ENCODE measurements at places on chromosomes 13 and 19. TPM values are rescaled to one million over a fixed set of nuclear protein-coding genes. Genes with fewer than 3 reads are reported as not detected.

Gene SLITRK6
- 1.1 TPM for polyA plus RNA-seq

DNA sequence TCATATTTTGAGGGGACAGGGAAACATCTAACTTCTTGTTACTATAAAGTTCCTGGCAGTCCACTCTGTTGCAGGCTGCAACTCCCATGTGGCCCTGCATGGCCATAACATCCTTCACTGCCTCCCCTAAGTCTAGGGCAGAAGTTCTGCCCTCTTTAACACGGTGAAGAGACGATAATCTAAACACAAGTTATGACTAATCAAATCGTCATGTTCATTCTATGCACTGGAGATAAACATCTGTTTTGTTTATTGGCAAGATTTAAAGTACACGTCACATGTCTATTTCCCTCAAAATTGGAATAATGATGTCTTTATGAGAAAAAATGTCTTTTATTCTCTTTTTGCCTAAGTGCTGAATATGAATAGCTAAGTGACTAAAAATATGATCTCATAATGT is 1629.4 kb downstream of the PCDH9 start:
- no peaks in the 10 kb centered on the region for H3K36me3 ChIP-seq
- no peaks in the 10 kb centered on the region for H3K4me1 ChIP-seq
- no peak overlapping the region for H3K27ac ChIP-seq
- H3K4me3 ChIP-seq = no peak overlapping the region
- H3K27me3 ChIP-seq = no peaks in the 10 kb centered on the region
- DNase-seq = peak; percentile 78

Gene UNC13A
- polyA plus RNA-seq = 0.16 TPM

- no peaks in the 10 kb centered on the region for H3K36me3 ChIP-seq
- H3K27me3 ChIP-seq = no peaks in the 10 kb centered on the region
- H3K4me3 ChIP-seq = no peak overlapping the region
- no peak for DNase-seq
- no peak overlapping the region for H3K27ac ChIP-seq
Measured at GRCh38 chr19:31377736-31378135, 28.5 kb upstream of the TSHZ3 start.

- H3K4me3 ChIP-seq = no peak overlapping the region
- no peaks in the 10 kb centered on the region for H3K27me3 ChIP-seq
- peaks cover 62% of the 10 kb centered on the region for H3K36me3 ChIP-seq
- H3K27ac ChIP-seq = peak overlapping the region; percentile 67
- DNase-seq = peak; percentile 100
Measured at GRCh38 chr19:3450796-3451411, 29.4 kb downstream of the SMIM24 start.

GRCh38 chr19:32862173-32862572 is 7.4 kb downstream of the SLC7A9 start:
- no peaks in the 10 kb centered on the region for H3K4me1 ChIP-seq
- no peak for DNase-seq
- H3K27ac ChIP-seq = no peak overlapping the region

Gene FGF14
- polyA plus RNA-seq = not detected

DNA sequence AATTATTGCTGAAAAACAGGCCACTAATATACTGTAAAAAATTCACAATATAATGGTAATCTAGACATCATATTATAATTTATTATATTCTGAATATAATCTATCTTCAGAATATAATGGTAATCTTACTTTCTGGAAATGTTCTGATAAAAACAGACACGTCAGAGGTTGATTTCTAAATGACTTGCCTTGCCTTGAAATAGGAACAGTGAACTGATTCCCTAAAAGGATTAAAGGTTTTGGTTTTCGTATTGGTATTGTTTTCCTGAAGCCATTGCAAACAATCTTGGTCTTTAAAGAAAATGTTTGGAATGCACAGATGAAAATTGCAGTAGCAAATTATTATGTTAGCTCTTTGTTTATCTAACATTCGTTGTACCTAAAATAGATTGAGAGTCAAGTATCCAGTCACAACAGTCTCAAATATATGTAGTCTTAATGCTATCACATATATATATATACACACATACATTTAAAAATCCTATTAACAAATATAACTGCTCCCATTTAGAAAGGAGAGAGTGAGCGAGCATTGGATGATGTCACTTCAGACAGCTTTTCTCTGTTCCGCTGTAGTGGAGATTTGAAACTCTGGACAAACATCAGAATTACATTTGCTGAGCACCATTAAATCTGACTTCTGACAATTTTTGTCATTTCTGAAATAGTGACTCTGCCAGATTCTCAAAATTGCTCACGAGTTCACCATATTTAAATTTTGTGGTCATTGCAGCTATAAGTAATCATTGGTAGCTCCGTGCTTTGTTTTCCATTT is 1.7 kb downstream of the ITM2B start:
- H3K27ac ChIP-seq = no peak overlapping the region
- 0 out of 2 replicates have a peak, but pooled peaks cover 2% of the 10 kb centered on the region for H3K27me3 ChIP-seq
- peak; percentile 25 for DNase-seq
- H3K4me3 ChIP-seq = peak overlapping the region; percentile 83
- H3K4me1 ChIP-seq = peaks cover 8% of the 10 kb centered on the region

- DNase-seq = no peak
- H3K27ac ChIP-seq = no peak overlapping the region
- no peaks in the 10 kb centered on the region for H3K36me3 ChIP-seq
- H3K27me3 ChIP-seq = no peaks in the 10 kb centered on the region
Measured at GRCh38 chr13:30023196-30023895, 172.9 kb upstream of the UBL3 start.

- H3K27me3 ChIP-seq = no peaks in the 10 kb centered on the region
- H3K4me3 ChIP-seq = no peak overlapping the region
- DNase-seq = no peak
- H3K36me3 ChIP-seq = no peaks in the 10 kb centered on the region
Measured at GRCh38 chr13:78521091-78521490, 82.3 kb downstream of the POU4F1 start.

- H3K27me3 ChIP-seq = no peaks in the 10 kb centered on the region
- H3K4me3 ChIP-seq = no peak overlapping the region
- no peak for DNase-seq
- H3K36me3 ChIP-seq = peaks cover 29% of the 10 kb centered on the region
- H3K4me1 ChIP-seq = no peaks in the 10 kb centered on the region
Measured at GRCh38 chr13:99548448-99548847, 47.2 kb downstream of the TM9SF2 start.

DNA sequence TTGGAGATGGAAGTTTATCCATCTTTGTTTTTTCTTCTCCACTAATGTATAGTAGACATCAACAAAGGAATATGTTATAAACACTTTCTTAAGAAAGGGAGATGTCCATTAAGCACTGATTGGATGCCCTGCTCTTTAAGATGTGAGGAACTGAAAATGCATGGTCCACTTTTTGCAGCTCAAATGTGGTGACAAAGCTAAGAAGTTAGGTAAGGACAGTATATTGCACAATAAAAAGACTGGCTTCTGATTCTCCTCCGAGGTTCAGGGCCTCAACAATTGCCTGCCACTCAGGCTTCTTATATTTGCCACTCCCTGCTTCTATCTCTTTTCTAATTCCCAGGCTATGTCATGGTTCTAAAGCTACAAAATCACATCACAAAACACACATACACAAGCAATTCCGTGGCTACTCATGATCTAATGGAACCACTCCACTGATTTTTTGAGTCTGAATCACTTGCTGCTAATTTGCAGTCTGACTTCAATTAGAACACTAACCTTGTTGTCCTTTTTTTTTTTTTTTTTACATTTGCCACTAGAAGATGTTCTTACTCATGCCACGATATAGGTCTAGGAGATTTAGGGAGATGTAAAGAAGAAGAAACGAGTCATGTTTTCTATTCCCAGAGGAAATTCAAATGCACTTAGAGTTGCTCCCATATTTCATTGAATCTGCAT is 29.6 kb upstream of the TNFSF11 start:
- DNase-seq = no peak
- H3K27ac ChIP-seq = no peak overlapping the region
- no peaks in the 10 kb centered on the region for H3K36me3 ChIP-seq
- H3K27me3 ChIP-seq = peaks cover 20% of the 10 kb centered on the region

Gene IRF2BP1
- 8.5 TPM for polyA plus RNA-seq

GRCh38 chr19:15126131-15126910 is 19.1 kb downstream of the SYDE1 start:
- no peaks in the 10 kb centered on the region for H3K27me3 ChIP-seq
- peaks cover 6% of the 10 kb centered on the region for H3K4me1 ChIP-seq
- peak overlapping the region; percentile 28 for H3K4me3 ChIP-seq
- H3K36me3 ChIP-seq = peaks cover 10% of the 10 kb centered on the region

DNA sequence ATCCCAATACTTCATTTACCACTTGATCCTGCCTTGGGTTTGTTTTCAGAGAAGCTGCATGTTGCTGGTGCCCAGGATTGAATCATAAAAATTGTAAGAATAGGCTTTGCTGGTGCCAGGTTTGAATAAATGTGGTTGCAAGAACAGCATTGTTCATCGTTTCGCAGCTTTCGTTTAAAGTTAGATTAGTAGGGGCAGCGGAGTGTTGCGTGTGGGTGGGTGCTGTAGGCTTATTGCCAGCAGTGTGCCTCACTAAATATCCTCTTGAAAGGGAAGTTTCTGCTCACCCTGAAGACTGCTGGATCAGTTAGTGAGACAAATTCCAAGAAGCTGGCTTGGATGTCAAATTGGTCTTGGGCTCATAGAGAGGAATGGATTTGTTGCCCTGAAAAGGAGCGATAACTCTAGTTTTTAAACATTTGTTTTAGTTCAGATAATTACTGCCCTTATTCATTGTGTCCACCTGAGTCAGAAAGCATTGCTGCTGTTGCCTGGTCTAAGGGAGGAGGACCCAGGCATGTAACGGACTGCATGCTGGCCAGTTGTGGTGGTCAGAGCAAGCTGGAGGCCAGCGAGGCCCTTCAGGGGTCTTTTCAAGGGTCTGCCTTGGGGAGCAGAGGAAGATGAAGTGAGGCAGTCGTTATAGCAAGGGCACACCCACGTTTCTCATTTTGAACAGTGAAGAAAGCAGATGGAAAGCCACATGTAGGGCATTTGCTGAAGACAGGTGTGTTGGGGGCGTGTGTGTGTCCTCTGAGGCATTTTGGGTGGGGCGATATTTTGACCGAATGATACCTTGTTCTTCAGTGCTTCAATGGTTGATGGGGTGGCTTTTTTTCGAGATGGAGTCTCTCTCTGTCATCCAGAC is 8.5 kb downstream of the ILF3 start:
- DNase-seq = peak; percentile 37
- H3K27me3 ChIP-seq = no peaks in the 10 kb centered on the region
- H3K27ac ChIP-seq = no peak overlapping the region
- H3K36me3 ChIP-seq = peaks cover 11% of the 10 kb centered on the region
- no peak overlapping the region for H3K4me3 ChIP-seq

Gene CEACAM3
- not detected for polyA plus RNA-seq

DNA sequence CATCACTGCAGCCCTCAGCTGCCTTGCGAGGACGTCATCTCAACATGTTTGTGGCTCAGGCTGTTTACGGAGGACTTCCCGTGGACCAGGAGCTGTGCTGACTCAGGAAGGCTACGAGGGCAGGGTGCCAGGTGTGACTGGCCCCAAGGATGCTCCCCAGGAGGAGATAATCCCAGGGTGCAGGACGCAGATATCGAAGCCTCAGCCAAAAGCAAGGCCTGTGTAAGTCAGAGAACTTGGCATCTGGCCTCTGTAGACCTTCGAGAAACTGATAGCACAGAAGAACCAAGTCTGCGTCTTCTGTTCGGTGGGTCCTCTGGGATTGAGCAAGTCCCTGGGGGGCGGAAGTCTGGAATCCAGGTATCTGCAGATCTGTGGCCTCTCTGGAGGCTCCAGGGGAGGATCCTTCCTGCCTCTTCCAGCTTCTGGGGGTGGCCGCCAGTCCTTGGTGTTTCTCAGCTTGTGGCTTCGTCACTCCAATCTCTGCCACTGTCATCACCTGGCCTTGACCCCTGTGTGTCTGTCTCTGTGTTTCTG is 2.6 kb upstream of the DOHH start:
- DNase-seq = peak; percentile 78
- H3K4me1 ChIP-seq = peaks cover 5% of the 10 kb centered on the region
- no peak overlapping the region for H3K27ac ChIP-seq
- H3K36me3 ChIP-seq = no peaks in the 10 kb centered on the region
- H3K4me3 ChIP-seq = no peak overlapping the region

GRCh38 chr13:27353708-27354107 is 70.7 kb upstream of the GTF3A start:
- no peaks in the 10 kb centered on the region for H3K27me3 ChIP-seq
- peaks cover 28% of the 10 kb centered on the region for H3K4me1 ChIP-seq

DNA sequence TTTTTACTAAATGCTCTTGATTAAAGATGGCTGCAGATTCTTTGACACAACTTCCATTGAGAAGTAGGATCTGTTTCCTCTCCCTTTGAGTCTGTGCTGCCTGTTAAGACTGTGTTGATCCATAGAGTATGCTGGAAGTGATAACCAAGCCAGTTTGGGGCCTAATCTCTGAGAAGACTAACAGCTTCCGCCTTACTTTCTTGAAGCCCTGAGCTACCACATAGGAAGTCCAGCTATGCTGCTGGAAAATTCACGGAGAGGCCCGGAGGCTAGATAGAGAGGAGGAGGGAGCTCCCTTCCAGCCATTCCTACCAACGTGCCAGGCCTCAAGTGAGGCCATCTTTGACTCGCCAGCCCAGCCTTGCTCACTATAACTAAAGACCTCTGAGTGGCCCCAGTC is 12.5 kb downstream of the RAP2A start:
- no peak overlapping the region for H3K27ac ChIP-seq
- H3K4me3 ChIP-seq = no peak overlapping the region
- no peak for DNase-seq
- peaks cover 1% of the 10 kb centered on the region for H3K4me1 ChIP-seq

GRCh38 chr13:67138970-67139369 is 91.2 kb downstream of the PCDH9 start:
- H3K36me3 ChIP-seq = no peaks in the 10 kb centered on the region
- no peaks in the 10 kb centered on the region for H3K27me3 ChIP-seq
- H3K27ac ChIP-seq = no peak overlapping the region
- no peak for DNase-seq

Gene LGALS16
- polyA plus RNA-seq = not detected

DNA sequence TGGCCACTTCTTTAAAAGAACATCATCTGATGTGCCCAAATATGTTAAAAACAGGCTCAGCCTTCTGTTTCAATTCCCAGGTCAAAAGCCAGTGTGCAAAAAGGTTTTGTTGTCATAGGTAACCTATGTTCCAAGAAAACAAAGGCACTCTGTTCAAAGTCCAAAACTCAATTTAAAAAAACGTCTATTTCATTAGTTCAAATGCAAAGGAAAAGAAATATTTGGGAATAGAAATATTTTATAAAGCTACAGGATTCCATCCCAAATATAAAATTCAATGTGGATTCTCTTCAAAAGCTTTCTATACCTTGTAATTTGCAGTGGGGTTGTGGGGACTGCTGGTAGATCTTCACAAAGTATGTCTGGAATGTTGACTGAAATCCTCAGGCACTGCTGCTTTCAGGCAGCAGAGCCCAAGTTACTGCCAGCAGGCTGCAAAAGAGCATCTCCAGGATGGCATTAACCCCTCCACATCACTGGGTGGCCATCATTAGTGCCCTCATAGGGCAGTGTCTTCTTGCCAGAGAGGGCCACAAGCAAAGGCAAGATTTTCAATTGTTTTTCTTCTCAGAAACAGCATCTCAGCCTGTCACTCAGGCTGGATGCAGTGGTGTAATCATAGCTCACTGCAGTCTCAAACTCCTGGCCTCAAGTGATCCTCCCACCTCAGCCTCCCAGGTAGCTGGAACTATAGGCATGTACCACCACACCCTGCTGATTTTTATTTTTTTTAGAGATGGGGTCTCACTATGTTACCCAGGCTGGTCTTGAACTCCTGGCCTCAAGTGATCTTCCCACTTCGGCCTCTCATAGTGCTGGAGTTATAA is 22.8 kb upstream of the STK24 start:
- no peak overlapping the region for H3K4me3 ChIP-seq
- H3K27me3 ChIP-seq = peaks cover 3% of the 10 kb centered on the region
- H3K27ac ChIP-seq = no peak overlapping the region
- peak; percentile 9 for DNase-seq

GRCh38 chr19:54606230-54606629 is 12.8 kb downstream of the LILRA1 start:
- no peaks in the 10 kb centered on the region for H3K4me1 ChIP-seq
- no peak overlapping the region for H3K4me3 ChIP-seq
- no peak for DNase-seq

Gene SYCN
- polyA plus RNA-seq = not detected
